Right kidney (tissue), 9 donors: ENCODE measurements at places on chromosomes 1 and 21.

DNA sequence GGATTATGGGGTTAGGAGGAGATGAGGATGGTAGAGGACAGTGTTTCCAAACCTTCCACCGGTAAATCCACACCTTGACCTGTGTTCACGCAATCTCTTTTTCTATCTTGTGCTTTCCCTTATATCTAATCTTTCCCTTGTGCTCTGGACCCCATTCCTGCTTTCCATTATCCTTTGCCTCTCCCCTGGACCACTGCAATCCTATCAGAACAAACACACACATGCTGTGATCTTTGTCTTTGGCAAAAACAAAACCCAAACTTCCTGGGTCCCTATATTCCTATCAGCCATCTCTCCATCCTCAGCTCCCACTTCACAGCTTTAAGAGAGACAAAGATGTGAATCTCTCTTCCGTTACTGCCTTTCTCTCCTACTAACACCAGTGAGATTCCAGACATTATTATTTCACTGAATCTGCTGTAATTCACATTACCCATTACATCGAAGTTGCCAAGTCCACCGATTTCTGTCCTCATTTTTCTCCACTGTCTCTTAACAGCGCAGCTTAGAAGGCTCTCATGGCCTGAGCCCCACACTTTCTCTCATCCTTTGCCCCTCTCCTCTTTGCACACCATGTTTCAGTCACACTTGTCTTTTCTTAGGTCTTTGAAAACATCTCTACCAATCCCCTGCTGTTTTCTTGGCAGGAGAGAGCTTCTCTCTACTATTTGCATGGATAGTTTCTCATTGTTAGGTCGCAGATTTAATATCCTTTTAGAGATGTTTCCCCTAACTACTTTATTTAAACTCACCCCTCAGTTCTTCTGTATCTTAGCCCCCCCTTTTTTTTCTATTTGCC, 230.0 kb upstream of the B3GALT2 start:
- DNase-seq = no peak

- no peak for DNase-seq
Measured at GRCh38 chr1:210299501-210299900, 29.2 kb upstream of the HHAT start.

DNA sequence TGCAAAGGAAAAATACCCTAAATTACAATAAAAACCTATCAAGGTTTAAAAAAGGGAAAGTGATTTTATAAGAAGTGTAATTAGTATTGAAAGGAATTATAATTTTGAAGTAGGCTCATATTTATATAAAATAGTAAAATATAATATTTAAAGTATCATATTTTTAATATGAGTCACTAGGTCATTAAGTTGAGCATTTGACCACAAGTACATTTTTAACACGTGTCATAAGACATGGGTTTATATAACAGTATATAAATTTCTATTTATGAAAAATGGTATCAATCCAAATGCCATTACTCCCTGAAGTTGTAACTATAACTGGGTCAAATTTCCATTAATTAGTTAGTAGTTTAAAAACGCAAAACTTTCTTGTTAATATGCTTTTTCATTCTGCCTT, 365.9 kb downstream of the COL11A1 start:
- DNase-seq = no peak

DNA sequence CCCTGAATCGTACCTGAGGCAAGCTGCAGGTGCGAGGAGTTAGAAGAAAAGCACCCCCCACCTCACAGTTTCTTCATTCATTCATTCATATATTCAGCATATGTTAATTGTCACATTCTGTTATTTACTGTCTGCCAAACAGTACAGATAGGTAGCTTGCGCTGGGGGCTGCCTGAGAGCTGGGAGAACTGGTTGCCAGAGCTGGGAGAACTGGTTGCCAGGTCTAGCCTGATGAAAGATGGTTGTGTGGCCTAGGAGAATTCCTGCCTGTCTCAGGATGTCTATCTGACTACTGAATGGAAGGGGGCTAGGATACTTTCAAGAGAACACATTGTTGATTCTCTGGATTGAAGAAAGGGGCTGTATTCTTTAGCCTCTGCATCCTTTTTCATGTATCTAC, 225.9 kb upstream of the POU3F1 start:
- no peak for DNase-seq

GRCh38 chr1:154408174-154408777, 3.1 kb downstream of the IL6R start:
- peak; percentile 35 for DNase-seq

- DNase-seq = peak; percentile 79
Measured at GRCh38 chr1:181089676-181090544, 1.4 kb downstream of the IER5 start.

DNA sequence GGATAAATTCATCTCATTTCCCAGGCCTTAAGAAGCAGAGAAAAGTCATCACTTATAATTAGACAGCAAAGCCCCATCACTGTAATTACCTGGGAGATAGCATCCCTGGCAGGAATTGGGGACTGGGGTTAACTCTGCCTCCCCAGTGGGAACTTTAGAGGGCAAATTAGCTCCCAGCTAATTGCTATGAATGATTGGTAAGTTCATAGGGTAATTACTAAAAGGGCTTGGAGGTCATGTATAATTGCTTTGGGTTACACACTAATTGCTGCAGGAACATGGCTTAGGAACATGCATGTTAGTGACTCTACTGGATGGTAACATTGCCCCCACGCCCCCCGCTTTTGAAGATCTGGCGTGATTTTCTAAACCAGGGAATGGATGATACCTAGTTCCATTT, 64.8 kb downstream of the UBE2T start:
- DNase-seq = no peak
